PC-3 (cell line): ENCODE measurements at places on chromosomes 5 and 9.

DNA sequence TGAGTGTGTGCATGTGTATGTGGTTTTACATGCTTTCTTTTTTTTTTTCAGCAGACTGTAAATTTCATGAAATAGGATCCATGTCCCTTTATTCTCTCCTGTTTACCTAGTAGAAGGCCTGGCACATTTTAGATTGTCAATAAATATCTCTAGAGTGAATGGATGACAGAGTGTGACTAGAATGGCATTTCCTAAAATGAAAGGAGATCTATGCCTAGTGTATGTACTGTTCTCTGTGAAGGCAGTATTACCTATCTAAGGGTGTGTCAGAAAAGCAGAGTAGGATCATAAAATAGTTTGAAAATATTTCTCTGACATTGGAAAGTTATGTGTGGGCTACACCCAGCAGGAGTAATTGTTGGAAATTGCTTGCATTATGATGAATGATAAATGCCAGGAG is 1876.0 kb upstream of the C9orf72 start:
- peak; percentile 80 for DNase-seq

- DNase-seq: peak; percentile 99
Observed at GRCh38 chr5:157607371-157608161, 32.0 kb upstream of the ADAM19 start.

DNA sequence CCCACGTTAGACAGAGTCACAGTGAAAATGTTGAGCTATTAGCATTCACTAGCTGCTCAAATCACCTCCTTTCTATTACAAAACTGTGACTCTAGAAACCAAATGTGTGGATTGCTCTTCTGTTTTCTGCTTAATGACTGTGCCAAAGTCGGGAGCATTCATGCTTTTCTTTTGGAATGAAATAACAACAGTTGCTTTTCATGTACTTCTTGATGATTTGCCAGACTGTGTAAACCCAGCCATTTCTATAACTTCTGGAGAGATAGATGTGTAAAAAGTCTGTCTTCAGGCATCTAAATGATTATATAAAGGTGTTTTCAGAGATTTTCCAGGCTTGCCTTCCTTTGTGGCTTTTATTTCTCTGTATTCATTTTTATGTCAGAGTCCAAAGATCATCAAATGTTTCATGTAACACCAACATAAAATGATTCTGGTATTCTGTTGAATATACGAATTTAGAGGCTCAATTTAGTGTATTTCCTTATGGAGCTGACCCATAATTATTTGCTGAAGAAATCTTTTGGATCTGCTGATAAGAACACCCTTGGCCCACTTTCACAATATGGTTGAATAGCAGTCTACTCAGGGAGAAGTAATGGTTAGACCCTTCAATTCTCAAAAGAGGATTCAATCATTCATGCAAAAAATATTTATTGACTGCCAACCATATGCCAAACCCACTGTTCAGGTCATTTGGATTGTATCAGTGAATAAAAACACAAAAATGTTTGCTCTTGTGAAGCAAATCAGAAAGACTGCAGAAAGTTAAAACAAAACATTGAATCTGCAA is 581.2 kb downstream of the CDH18 start:
- DNase-seq: no peak

- no peak for DNase-seq
Observed at GRCh38 chr5:115325296-115325959, 29.0 kb upstream of the CCDC112 start.

DNA sequence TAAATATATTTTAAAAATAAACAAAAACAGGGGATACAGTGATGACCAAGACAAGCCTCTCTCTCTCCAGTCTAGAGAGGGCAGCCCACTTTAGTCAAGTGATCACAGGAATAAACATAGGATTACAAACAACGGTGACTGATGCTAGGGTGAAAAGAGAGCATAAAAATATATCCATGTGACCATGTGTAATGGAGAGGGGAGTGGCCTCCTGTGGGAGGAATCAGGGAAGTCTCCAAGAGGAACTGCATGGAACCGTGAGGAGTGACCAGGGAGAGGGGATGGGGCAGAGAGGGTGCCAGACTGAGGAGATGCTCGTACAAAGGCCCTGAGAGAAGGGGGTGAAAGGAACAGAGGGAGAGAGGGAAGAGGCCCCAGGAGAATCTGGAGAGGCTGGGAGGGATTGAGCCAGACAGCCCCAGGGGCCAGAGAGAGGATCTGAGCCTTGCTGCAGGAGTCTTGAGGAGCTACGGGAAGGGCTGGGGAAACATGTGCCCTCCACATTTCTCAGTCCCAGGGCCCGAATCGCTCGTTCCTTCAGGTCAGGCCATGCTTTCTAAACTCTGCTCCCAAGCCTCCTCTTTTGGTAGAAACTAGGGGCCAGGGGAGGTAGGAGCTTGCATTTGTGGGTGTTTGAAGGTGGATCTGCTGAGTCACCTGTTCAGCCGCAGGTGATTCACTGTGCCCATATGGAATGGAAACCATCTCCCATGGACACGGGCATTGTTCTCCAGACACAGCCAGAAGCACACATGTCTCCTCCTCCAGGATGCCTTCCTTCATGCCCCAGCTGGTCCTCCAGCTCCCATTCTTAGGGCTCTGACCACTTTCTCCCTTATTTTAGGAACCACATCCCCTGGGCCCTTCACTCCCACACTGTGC is 63.8 kb downstream of the PAX5 start:
- peak; percentile 34 for DNase-seq

DNA sequence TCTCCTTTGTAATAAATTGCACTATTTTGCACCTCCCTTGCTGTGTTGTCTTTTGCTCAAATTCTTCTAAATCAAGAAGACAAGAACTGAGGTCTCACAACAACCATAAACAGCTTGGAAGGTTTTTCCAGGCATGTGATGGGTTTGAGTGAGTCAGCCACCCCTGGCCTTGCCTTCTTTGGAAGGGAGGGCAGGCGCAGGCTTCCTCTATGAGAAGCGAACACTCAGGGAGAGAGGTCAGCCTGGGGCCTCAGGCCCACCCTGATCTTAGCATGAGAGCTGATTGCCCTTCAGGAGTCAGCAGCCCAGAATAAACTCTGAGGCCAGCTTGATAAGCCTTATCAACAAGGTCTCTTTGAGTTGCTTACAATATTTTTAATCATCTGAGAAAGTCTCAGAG is 31.6 kb downstream of the S1PR3 start:
- DNase-seq: no peak

DNA sequence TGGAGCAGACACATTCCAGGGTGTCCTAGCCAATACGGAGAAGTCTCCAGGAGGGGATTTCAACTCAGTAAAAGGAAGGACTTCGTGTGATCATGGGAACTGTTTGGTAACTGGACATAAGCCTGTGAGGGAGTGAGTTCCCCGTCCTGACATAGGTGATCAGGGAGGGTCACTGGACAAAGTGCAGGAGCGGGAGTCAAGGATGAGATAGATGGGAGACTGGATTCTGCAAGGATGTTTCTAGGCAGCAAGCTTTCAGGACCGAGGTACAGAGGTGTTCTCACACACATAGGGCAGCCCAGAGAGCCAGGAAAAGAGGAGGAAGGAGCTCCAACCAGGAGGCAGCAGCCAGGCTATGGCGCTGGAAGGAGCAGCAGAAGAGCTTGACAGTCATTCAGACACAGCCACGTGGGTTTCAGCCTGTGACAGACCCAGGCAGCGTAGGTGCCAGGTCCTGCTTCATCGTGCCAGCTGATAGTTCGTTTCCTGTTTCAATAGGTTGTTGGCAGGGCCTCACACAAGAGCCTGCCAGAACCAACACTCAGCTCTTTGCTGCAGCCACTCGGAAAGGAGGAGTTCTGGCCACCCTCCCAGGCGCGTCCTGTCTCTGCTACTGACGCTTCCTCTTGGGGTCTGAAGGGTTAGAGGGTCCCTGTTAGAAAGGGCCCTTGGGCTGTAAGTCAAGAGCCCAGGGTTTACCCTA is 84.1 kb downstream of the AMBP start:
- DNase-seq: peak; percentile 5

- no peak for DNase-seq
Observed at GRCh38 chr9:96523374-96523773, 73.4 kb downstream of the HABP4 start.

GRCh38 chr5:176334031-176334770 is 27.4 kb downstream of the KIAA1191 start:
- no peak for DNase-seq

DNA sequence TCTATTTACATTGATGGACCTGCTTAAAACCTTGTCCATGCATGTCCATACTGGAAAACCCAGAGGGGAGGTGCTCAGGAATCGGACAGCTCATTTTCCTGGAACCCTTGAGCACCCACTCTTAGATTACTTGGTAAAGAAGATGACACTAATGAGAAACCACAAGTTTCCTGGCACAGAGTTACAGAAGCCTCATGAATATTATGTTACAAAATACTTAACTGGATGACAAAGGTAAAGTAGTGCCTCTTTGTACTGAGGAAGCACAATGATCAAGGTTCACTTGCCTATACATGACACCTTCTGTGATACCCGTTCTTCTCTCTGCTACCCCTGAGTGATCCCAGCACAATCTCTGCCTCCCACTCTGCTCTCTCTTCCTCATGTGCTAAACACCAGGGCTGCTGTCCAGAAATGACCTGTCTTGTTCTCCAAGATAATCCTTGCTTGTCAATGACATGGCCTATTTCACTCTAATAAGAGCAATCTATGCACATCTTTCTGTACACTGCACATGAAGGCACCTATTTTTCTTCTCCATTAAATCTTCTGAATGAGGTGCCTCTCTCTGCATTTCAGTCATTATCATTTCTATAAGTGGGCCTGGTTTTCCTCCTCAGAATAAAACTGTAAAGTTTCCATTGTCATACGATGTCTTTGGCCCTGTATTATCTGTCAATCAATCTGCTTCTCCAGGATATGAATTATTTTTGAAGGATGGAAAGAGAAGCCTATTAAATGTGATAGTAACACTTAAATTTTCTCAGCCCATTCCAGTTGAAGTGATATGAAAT is 684.0 kb upstream of the ACO1 start:
- DNase-seq: no peak
